Activated naive CD4-positive, alpha-beta T cell treated with anti-CD3 and anti-CD28 coated beads, Interleukin-2, amount 50 U/mL, for 72 hours (primary cell): ENCODE measurements at places on chromosomes 16 and 17. TPM values are rescaled to one million over a fixed set of nuclear protein-coding genes. Genes with fewer than 3 reads are reported as not detected.

DNA sequence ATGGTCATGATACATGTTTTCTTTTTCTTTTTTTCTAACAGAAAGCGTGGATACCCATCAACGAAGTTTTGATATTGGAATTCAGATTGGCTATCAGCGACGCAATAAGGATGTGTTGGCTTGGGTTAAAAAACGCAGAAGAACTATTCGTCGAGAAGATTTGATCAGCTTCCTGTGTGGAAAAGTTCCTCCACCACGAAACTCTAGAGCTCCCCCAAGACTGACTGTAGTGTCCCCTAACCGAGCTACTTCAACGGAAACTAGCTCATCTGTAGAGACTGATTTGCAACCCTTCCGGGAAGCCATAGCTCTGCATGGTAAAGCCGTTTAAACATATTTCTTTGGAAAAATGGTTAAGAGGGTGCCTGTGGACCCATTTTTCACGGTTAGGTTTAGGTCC, 11.5 kb downstream of the HAPSTR1 start:
- no peak for DNase-seq

DNA sequence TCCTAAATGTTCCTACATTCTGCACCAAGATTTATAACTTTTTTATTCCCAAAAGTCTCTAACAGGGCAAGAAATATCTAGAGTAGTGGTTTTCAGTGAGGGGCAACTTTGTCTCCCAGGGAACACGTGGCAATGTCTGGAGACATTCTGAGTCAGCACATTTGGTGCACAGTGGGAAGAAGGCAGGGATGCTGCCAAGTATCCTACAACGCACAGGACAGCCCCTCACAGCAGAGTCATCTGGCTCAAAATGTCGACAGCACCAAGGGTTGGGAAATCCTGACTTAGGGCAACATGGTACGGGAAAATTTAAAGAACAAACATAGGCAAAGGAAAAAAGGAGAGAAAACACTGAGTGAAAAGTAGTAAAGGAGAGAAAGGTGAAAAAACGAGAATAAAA, 61.8 kb downstream of the SMG6 start:
- DNase-seq: no peak

DNA sequence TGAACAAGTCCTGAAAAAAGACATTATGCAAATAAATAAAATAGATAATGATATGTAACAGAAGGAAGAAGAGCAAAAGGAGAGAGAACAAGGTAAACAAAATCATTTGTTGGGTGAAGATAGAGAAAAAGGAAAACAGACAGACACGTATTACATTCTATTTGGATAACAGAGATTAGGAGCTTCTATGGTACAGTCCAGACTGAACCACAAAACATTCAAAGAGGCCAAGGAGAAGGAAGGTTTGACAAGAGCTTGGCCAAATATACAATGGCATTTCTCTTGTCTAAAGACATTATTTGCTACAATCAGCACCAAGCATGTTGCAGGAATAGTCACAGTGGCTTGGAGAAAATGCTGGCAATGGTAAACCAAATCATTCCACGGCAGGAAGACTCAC, 29.2 kb downstream of the SMG6 start:
- no peak for DNase-seq

Gene IGF2BP1
- total RNA-seq: not detected

Gene HES7
- 10.7 TPM for total RNA-seq
